Activated T-helper 2 cell treated with anti-CD3 and anti-CD28 coated beads, Interferon-gamma antibody, Interleukin-2, Interleukin-4, amounts not matched to agents 10 μg/mL and 5 μg/mL and 100 μg/mL, durations not matched to agents 14 hours and 24 hours and 36 hours (primary cell): ENCODE measurements at places on chromosomes 16 and 17. TPM values are rescaled to one million over a fixed set of nuclear protein-coding genes. Genes with fewer than 3 reads are reported as not detected.

- no peak for DNase-seq
Observed at GRCh38 chr17:43779145-43780125, 658 bp upstream of the DUSP3 start.

DNA sequence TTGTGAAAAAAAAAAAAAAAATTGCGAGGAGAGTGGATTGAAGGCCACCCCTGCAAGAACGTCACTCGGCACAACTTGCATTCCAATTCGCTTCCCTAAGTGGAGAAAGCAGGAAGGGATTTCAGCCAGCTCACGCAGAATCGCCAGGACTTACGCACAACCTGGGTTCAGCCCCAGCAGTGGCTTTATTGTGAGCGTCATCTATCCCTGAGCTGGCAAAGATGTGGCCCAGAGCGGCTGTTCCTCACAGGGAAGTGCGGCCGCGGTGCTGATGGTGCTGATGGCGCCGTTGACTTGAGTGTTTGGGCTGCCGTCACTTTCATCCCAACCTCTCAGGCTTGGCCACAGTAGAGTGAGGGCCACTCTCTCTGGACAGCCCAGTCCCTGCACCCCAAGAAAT, 197.6 kb downstream of the NTN1 start:
- DNase-seq, result no peak

GRCh38 chr17:48769009-48769675, 40.6 kb upstream of the HOXB13 start:
- DNase-seq, result no peak

DNA sequence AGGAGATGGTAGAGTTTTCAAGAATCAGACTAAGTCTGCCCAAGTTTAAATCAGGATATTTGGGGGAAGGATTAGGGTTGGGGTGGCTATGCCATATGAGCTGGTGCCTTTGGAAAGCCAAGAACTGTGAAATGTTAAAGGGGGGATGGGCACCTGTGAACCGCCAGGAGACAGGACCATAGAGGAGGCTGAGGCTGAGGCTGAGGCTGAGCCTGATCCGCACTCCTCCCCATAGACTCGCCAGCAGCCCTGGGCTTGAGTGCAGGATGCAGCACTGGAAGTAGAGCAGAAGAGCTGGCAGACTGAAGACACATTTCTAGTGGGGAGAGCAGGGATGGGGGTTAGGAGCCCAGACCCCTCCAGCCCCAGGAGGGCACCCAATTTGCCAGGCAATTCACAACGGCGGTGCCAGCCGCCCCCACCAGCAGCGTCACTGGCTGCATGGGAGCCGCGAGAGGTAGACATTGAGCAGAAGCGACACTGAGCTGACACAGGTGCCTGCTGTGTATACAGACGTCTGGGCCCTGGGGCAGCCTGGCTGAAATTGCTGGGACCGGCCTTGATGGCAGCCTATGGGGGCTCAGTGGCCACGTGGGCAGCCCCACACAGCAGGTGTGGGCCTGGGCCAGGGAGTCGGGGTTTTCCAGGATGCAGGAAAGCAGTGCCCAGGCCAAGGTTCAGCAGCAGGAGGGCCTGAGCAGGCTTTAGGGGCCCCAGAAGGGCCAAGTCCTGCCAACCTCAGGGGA, 9.2 kb downstream of the PIMREG start:
- DNase-seq, result no peak

DNA sequence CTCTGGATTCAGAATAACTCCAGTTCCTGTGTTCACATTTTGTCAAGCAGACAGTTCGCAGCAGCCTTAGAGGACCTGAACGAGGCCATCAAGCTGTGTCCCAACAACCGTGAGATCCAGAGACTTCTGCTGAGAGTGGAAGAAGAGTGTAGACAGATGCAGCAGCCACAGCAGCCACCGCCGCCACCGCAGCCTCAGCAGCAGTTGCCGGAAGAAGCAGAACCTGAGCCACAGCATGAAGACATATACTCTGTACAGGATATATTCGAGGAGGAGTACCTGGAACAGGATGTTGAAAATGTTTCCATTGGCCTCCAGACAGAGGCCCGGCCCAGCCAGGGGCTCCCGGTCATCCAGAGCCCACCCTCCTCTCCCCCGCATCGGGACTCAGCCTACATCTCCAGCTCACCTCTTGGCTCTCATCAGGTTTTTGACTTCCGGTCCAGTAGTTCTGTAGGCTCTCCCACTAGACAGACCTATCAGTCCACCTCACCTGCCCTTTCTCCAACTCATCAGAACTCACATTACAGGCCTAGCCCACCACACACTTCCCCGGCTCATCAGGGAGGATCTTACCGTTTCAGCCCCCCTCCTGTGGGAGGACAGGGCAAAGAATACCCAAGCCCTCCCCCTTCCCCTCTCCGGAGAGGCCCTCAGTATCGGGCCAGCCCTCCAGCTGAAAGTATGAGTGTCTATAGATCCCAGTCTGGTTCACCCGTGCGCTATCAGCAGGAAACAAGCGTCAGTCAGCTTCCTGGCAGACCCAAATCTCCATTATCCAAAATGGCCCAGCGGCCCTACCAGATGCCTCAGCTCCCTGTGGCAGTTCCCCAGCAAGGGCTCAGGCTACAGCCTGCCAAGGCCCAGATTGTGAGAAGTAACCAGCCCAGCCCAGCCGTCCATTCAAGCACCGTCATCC, 25.9 kb downstream of the CYB561 start:
- DNase-seq, result peak; percentile 35

GRCh38 chr17:49862781-49863331, 15.0 kb upstream of the TAC4 start:
- no peak for DNase-seq

GRCh38 chr17:55318715-55319487, 54.1 kb downstream of the HLF start:
- no peak for DNase-seq

GRCh38 chr17:62704381-62704971, 77.0 kb downstream of the MRC2 start:
- DNase-seq, result no peak

GRCh38 chr16:89383095-89384003, 107.0 kb downstream of the ANKRD11 start:
- no peak for DNase-seq

DNA sequence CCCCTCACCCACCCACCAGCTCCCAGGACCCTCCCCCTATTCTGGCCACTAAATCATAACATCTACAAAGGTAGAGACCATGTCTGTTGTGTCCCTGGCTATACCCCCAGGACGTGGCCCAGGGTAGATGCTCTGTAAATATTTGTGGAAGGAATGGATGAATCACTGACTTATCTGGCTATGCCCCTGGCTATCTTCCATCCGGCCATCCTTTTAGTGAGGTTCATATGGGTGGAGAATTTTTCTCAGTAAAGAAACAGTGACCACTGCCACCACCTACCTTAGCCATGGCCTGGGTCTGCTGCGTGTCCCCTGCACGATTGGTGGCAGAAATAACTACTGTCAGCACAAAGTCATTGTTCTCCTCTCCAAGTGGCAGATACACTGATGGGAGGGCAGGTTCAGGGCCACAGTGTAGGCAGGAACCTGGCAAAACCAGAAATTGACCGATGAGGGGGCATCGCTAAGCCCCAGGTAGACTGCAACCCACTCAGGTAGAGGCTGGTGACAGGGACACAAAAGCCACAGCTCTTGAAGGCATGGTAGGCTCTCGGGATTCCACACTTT, 63.1 kb upstream of the BCO1 start:
- no peak for DNase-seq

DNA sequence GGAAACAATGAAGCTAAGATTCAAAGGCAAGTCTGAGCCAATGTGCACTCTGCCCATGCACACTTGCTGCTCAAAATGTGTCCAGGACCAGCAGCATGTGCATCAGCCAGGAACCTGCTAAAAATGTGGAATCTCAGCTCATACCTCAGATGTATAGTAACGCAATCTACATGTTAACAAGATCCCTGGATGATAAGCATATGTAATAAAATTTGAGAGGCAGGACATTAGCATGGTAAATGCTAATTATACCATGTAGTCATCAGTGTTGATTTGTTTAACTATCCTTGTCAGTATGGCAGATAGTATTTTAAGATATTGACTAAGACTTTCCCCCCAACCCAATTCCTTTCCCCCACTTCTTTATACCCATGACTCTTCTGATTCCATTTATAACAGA, 379.6 kb downstream of the TOX3 start:
- DNase-seq, result no peak

DNA sequence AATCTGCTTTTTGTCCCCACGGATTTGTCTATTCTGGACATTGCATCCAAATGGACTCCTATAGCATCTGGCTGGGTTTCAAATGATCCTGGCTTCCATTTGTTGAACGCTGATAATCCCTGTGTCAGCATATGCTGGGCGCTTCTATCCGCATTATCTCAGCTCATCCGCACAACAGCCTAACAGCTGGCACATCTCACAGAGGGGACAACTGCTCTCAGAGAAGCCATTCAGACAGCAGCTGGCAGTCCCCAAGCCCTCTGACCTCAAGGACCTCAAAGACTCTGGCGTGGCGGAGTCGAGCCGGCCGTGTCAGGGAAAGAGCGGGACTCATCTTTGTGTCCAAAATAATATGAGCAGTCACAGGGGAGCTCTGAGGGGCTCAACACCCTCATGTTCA, 82.3 kb downstream of the NT5M start:
- no peak for DNase-seq

DNA sequence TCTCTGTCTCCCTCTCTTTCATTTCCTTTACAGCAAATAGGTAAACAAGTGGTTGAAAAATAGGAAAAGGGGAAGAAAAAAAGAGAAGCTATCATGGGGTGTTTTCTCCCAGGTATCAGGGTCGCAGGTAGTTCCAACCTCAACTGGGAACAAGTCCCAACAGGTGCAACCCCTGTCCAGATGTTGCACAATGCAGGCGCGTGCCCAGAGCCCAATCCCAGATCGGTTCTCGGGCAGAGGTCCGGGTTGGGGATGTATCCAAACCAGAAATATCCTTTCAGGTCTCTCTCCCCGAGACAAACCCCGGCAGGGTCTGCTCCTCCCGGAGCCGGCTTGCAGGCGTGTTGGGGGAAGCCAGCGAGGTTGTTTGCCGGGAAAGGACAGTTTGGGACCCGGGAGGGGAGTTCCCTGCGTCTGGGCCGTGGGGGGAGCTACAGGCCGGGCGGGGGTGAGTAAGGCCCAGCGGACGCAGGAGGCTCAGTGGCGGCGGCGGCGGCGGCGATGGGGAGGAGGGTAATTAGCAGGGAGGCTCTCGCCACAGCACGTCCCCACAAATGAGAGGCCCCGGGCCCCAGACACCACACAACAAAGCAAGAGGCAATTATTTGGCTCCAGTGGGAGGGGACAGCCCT, 21.2 kb upstream of the SP6 start:
- DNase-seq, result no peak

DNA sequence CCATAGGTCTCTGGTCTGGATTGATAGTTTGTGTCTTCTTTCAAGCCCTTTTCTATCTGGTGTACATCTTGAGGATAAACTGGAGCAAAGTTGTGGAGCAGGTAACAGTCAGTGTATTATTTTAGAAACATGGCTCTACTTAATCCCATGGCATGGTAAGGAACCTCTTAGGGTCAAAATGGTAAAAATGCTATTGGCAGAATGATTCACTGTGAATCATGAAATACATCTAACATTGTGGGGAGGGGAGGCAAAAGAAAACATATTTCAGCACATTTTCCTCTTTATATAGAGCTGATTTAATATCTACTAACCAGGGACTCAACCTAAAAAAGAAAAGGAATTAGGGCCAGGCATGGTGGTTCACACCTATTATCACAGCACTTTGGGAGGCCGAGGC, 17.9 kb upstream of the ALDH3A2 start:
- no peak for DNase-seq

DNA sequence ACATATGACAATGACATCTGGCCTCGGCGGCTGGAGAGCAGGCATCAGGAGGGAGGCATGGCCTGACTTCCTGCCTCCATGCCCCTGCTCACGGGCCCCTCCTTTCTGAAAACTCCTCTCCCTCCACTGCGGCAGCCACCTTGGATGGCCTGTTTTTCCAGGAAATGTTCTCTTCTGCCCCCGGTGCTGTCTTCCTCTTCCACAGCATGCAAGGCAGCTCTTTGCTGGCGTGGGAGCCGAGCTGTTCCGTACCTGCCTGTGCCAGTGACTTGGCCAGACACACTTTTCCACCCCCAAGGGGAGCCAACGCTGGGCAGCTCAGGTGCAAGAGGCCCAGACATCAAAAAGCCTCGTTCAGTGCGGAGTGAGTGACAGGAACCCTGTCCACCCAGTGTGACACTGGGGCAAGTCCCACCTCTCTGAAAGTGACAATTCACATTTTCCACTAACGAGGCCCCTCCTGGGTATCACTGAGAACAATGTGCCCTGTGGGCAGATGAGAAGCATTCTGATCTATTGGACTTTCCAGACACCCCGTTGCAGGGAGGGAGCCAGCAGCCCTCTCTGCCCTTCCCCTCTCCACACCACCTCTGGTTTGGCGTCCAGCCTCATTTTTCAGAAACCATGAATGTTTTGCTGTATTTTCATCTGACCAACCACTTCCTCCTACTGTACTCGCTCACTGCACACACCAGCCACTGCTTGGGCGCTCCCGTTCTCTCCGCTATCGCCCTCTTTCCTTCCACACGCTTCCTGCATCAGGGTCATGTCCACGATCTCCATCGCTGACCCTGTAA, 31.2 kb downstream of the NSMCE1 start:
- peak; percentile 77 for DNase-seq

DNA sequence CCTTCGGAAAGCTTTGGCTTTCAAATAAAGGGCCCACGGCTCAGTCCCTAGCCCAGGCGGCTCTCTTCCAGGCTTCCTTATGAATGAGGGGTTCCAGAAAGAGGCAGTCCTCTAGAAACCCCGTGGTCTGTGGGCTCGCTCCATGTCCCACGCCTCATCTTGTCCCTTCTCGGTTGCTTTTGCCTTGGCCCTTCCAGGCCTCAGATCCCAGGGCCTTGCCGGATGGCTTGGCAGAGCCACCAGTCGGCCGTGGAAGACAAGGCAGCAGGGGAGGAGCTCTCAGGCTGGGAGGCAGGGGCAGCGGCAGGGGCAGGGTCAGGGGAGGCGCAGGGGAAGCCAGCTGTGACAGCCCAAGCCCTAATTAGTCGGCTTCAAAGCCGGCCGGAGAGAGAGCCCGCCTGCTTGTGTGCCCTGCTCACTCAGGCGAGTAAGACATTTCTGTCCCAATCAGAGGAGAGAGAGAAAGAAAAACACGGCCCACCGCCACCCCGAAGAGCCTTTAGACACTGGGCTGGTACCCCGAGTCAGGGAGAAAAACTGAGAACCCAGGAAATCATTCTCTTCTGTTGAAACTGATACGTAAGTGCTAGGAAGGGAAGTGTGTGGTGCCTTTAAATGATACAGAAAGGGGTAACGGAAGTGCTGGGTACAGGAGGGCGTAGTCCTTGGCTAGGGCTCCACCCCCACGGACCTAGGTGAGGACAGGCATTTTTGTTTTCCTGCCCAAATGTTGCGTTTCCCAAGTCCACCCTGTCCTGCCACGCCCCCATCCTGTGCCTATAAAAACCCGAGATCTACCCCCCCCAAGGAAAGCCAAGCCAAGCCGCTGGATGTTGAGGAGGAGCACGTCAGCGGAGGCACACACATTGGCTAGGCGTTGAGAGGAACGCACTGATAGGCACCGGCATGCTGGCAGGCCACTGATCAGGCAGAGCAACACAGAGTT, 27.8 kb upstream of the MEIOC start:
- no peak for DNase-seq

- DNase-seq, result no peak
Observed at GRCh38 chr17:6753546-6753945, 2.3 kb upstream of the XAF1 start.

TMEM101 gene
- 29.5 and 29.9 TPM in 2 replicates for total RNA-seq

CX3CL1 gene
- not detected in 2 replicates for total RNA-seq

RMI2 gene
- 65.2 and 67.4 TPM in 2 replicates for total RNA-seq

NHLRC4 gene
- 1.1 and 1.3 TPM in 2 replicates for total RNA-seq

TPSD1 gene
- not detected in 2 replicates for total RNA-seq
